ENCODE measurements at places on chromosomes 5 and 9. TPM values are rescaled to one million over a fixed set of nuclear protein-coding genes. Genes with fewer than 3 reads are reported as not detected.

- DNase-seq, result no peak
These were observed 47.9 kb downstream of the DEPDC1B start for GRCh38 chr5:60651872-60652620.

- DNase-seq, result no peak
These were observed 107.2 kb downstream of the C5orf15 start for GRCh38 chr5:133861161-133861737.

GRCh38 chr5:138455232-138455930 lies 9.9 kb upstream of the EGR1 start:
- no peak for DNase-seq

DNA sequence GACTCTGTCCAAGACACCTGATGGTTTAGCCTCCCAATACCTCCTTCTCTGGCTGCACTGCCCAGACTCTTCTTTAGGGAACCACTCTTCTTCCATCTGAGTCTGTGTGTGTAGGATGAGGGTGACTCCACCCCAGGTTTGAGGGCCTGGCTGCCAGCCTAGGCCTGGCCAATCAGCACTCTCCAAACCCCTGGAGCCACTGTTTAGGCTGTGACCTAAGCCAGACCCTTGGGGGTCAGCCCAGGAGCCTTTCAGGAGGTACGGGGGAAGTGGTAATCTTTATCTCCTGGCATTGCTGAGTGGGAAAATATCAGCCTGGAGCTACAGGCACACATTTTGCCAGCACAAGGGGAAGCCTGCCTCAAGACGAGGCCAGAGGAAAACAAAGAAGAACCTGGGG lies 6.2 kb upstream of the ERGIC1 start:
- DNase-seq, result no peak

- DNase-seq, result no peak
These were observed 390.6 kb downstream of the DNAH5 start for GRCh38 chr5:13553896-13554295.

DNA sequence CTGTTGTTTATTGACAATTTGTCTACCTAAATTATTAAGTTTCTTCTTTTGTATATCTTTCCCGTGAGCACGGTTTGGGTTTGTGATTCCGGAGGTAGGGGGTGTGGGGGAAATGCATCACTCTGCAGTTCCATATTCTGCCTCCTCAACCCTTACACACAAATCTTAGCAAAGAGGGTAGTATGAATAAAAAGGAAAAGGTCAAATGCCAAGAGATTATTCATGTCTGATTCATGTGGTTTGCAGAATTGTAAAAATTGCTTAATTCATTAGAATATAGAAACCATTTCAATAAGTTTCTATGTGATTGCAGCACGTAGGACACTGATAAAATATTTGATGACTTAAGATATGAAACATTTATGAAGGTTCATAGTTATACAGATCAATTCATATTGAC lies 601.9 kb downstream of the SEMA5A start:
- DNase-seq, result no peak

- DNase-seq, result no peak
These were observed 20.6 kb downstream of the TCOF1 start for GRCh38 chr5:150377964-150378694.

DNA sequence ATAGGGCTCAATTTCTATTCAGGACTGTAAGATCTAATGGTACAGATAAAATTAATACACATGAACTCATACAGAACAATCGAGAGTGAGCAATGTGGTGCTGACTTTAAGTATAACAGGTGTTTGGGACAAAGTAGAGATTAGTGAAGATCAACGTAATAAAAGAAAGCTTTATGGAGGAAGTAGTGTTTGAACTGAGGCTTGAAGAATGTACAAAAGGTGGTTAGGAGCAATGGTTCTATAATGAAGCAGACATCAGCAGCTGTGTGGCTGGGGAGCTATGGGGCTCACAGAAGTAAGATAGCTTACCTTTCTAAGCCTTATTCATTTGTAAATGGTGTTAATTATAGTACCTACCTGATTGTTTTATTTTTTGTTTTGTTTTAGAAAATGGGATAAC lies 275.4 kb upstream of the RGMB start:
- DNase-seq, result no peak

DNA sequence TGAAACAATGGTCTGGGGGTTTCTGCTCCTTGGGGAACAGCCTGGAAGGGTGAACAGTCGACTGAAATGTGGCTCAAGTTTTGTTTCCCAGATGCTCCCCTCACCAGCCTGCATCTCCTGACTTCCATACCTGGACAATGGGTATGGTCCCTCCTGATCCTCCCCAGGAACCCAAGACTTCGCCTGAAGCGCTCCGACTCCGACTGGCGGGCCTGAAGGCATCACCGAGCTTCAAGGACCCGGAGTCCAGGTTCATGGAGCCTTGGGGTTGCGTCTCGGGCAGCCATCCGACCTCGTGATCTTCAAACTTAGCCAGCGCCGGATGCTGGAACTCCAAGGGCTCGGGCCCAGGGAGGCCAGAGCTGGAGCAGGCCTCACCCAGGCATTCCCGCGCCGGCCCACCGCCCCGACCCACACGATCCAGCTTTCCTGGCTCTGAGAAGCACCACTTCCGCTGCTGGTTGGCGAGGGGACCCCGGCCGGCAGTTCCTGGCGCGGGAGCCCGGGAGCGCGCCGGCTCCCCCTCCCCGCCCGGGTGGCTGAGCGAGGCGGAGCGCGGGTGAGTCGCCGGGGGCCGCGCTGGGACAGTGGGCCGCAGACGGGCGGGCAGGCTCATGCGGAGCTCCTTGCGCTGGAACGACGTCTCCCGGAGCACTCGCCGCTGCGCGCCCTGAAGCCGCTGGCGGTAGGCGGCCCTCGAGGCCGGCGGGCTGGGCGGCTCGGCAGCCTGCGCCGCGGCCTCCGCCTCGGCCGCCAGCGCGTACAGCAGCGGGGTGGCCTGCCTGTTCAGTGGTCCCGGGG lies 5.2 kb downstream of the SHROOM1 start:
- no peak for DNase-seq

TAF11L5 gene
- total RNA-seq, result not detected
